T1000 (cell line): ENCODE measurements at places on chromosomes 3 and 15.

- no peak for DNase-seq
Measured at GRCh38 chr3:35484929-35485530, 154.3 kb upstream of the ARPP21 start.

GRCh38 chr15:64536244-64536836 lies 76.0 kb downstream of the ZNF609 start:
- DNase-seq, result peak; percentile 23

DNA sequence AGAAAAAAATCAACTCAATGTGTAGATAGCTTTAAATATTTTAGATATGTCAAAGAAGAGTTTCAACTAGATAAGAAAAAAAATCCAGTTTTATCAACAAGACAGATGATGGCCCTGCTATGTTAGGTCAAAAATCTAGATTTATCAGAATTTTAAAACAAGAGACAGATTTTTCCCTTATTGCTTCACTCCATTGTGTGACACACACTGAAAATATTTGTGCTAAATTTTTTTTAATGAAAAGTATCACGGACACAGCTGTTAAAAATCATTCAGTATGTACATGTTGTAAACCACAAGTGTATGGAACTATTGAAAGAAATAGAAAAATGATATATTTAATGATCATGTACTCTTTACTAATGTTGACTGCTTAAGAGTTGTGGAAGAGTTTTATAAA lies 43.6 kb downstream of the FOXB1 start:
- DNase-seq, result no peak

GRCh38 chr3:23113455-23114171 lies 89.5 kb upstream of the UBE2E2 start:
- DNase-seq, result no peak

DNA sequence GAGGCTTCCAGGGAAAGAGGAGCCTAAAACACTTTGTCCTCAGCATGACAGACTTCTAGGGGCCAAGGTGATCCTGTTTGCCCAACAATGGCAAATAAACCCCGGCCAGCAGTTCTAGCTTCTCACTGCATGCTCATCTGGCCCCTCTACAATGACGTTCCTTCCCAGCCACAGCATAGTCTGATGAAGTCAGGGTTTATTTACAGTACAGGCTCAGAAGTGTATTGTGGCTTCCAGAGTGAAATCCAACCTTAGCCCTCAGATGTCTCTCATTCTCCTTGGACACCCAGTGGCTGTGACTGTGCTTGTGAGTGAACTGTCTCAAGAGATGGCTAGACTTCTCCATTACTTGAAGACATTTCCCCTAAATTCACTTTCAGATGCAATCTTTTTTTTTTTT lies 40.8 kb downstream of the BFSP2 start:
- DNase-seq, result no peak

GRCh38 chr15:68550498-68551295 lies 28.1 kb upstream of the CORO2B start:
- peak; percentile 30 for DNase-seq

DNA sequence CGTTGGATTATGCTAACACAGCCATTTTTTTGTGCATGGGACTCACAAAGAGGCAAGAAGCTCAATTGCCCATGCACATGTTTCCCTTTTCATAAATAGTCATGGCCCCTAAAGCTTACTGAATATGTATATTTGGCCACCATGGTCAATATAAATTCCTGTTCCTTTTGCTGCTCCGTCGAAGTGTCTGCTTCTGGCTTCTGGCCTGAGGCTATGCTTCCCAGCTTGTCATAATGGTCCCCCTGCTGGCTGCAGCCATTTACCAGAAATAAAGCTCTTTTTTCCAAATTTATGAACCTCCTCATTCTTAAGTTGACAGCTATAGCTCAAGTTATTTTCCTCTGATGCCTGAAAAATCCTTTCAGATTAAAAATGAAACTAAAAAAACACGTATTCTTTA lies 602.1 kb downstream of the VGLL3 start:
- no peak for DNase-seq

DNA sequence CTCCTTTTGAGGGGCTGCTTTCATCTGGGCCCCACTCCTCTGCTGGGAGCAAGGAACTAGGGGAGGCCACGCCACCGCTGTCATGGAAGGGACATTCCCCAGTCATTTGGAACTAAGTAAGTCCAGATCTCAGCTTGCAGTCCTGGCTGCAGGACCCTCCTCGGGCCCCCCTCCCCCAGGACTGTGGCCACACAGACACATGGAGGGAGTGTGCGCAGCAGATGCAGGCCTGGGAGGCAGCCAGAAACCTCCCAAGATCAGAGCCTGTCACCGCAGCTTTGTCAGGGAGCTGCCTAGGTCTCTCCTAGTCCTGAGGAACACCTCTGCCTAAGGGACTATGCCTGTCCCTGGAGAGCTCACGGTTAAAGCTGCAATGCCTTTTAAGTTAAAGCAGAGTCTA lies 7.3 kb upstream of the SEMA3F start:
- no peak for DNase-seq

- no peak for DNase-seq
Measured at GRCh38 chr3:114775395-114775794, 371.7 kb downstream of the ZBTB20 start.

DNA sequence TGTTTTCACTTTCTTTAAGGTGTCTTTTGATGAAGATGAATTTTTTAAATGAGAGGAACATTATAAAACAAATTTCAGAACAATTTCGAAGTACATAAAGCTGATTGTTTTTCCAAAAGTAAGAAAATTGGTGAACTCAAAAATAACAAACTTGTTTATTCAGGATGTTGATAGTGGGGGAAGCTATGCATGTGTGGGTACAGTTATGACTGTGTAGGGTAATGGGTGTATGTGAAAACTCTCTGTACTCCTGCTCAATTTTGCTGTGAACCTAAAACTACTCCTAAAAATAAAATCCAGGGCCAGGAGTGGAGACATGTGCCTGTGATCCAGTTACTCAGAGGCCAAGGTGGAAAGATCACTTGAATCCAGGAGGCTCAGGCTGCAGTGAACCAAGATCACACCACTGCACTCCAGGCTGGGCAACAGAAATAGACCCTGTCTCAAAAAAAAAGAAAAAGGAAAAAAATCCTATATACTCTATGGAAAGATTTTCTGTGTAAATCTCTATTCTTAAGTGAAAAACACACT lies 37.2 kb downstream of the PIK3CB start:
- DNase-seq, result no peak

DNA sequence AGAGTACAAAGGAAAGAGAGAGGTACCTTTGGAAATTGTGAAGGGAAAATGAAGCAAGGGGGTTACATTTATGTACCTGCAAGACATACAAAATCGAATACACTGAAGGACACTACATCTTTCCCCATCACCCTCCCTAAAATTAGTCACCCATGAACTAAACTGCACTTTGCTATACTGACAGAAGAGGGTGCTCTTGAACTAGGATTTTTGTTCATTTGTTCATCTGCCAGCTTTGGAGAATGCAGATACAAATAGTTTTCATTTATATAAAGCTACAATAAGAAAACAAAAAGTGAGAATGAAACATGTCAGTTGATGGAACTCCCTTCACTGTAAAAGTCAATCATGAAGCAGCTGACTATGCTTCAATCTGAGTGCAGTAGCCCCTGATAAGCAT lies 55.7 kb downstream of the PCCB start:
- no peak for DNase-seq

GRCh38 chr3:56917361-56918110 lies 115.8 kb upstream of the ARHGEF3 start:
- DNase-seq, result no peak
